ENCODE measurements at places on chromosomes 2 and 18.
A peak's percentile ranks its signal among the peaks of the same experiment; 100 is the strongest.

GRCh38 chr2:3745920-3746319, 42.5 kb downstream of the DCDC2C start:
- DNase-seq, result no peak

- no peak for DNase-seq
Observed at GRCh38 chr2:216181953-216182461, 72.9 kb downstream of the XRCC5 start.

GRCh38 chr2:46091961-46092667, 205.1 kb upstream of the EPAS1 start:
- DNase-seq, result no peak

DNA sequence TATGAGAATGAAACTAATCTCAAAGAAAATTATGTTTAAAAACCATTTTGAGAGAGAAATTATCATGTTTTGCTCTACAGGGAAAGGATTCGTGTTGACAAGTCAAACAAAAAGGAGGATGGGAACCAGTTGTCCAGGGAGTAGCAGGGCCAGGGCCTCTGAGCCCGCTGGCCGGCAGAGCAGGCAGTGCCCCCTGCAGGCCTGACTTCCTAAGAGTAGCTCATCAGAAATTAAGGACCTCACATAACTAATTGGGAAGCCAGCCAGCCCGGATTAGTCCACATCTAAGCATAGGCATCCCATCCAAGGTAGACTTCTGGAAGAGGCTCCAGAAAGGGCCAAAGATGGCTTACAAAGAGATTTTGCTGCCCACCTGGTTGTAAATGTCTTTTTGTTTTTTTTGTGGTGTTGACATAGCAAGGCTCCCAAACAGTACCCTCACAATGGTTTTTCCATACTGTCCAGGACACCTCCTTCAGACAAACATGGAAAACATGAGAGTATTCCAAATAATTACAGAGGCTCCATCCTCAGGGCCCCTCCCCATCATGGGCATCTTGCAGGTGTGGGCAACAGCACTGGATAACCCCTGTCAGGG, 241.2 kb upstream of the TANK start:
- DNase-seq, result no peak

DNA sequence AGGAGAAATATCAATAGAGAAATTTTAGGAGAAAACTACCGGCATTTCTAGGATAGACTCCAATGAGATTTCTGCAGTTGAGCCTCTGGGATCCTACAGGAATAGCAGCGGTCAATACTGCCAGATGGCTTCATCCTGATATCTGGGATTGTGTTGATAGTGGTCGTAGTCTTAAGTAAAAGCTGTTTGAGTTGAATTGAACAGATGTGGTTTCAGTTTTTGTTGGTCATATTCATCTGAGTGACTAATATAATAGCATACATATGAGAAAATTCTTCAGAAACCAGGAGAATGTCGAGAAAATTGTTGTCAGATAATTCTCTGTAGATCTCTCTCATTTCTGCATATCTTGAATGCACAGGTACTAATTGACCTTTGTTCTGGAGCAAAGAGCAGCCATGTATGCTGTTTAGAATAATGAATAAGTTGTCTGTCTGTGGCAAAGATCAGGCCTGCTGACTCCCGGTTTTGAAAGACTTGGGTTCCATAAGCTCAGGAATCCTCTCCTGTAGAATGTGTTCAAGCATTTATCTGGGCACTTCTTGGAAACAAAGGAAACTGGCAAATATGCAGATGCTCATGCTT, 288.1 kb downstream of the TMX3 start:
- no peak for DNase-seq

DNA sequence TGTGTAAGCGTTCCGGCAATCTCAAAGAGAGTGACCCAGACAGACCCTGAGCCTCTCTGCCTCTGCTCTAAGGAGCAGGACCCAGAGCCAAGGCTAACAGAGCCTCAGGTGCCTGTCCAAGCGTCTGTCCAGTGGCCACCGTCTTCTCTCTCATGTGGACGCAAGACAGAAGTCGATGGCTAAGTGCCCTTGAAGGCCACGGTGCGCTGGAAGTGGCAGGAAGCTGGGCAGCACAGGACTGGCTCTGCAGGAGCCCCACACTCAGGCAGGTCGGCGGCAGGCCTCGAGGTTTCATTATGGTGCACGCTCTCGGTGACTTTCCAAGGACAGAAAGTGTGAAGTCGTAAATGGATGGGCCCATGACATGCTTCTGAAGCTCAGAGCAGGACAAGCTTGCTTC, 49.1 kb downstream of the HDAC4 start:
- DNase-seq, result no peak

DNA sequence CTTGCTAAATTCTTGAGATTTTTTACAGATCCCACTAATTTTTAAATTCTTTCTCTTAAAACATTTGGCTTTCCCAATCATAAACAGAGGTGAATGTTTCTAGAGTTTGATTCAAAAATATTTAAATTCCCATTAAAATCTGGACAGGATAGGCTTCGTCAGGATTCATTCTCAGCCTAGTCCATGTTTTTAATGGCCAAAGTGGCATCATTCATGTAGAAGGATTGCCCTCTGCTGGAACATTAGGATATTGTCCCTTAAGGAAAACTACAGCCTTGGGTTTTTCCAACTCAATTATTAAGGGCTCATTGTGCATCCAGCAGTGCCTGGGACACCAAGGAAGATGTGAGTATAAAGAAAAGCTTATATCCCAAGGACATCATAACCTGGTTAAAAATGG, 71.7 kb downstream of the TPGS2 start:
- DNase-seq, result no peak

GRCh38 chr2:27723372-27724144, 48.0 kb upstream of the MRPL33 start:
- DNase-seq, result no peak

- no peak for DNase-seq
Observed at GRCh38 chr18:74654638-74655037, 57.0 kb downstream of the ZNF407 start.

- DNase-seq, result no peak
Observed at GRCh38 chr2:181203412-181203811, 223.0 kb downstream of the UBE2E3 start.

DNA sequence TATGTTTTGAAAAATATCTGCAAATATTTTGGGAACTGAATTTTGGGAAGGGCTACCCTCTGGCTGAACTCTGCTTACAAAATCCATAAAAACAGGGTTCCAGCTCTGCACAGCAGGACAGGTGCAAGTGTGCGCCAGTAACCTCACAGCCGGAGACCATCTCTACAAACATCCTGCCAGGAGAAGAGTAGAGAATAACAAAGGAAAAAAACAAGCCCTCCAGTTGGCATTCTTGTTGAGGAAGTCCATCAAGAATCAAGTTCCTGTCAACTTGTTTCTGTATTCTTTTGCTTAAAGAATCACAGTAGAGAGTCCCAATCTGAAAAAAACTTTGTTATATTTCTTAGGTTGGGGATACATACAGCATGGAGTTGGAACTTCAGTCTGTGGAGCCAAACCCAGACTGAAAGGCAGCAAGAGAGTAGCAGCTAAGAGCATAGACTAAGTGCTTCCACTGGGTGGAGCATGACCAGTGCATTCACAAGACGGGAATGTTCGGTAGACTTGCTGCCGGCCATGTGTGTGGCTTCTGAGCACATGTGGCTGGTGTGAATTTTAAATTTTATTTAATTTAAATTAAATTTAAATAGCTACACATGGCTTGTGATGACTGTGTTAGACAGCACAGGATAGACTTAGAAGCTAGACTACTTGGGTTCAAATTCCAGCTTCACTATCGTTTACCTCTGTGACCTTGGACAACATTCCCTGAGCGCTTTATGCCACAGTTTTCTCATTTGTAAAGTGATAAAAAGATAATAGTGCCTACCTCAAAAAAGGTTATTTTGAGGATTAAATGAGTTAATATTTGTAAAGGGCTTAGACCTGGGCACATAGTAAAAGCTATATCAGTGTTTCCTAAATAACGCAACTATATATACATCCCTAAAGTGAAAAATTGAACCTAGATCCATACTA, 41.9 kb downstream of the SPTBN1 start:
- no peak for DNase-seq

DNA sequence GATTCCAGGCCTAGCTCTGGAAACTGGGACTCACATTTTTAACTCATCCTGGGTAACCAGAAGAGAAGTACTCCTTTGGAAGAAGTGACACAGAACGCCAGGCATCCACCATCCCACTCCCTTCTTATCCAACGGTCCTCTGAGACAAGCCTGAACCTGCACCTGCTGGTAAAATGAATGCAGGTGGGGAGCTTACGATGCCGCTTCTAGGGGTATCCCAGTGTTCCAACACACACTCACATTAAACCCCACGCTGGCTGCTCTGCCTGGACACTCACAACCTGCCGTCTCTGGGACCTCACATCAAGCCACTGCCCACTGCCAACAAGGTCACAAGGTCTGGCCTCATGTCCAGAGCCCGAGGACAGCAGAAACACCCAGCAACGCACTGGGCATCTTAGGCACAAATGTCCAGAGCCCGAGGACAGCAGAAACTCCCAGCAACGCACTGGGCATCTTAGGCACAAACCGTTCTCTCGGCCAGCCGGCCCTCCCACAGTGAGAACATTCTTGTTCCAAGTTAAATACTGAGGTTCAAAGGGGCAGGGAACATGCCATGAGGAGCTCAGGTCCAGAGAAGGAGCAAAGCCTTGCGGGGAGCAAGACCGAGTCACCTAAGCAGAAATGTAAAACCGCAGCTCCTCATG, 9.9 kb downstream of the SLC66A2 start:
- DNase-seq, result peak; percentile 2

DNA sequence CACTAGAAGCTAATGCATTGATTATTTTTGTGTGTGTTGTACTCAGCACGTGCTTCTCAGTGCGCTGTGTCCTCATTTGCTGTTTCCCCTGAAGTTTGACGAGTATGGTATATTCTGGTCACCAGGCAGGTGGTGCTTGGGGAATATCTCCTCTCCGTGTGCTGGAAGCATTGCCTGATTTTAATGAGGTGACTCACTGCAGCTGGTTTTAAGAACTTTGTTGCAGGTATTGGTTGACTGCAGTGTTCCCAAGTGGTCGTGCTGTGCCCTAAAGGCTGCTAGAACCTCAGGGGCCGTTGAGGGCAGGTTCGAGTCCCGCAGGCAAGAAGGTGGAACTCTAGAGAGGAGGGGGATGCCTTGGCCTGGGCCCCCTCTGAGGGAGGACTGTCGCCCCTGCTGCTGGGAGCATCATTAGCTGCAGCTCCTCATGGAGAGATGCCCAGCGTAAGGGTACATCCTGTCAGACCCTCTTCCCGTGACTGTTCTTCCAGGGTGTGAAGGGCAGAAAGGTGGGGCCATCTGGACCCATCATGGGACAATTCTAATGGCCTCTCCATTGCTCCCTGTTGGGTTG, 82.6 kb downstream of the AGAP1 start:
- no peak for DNase-seq

GRCh38 chr2:167181134-167181533, 292.9 kb downstream of the XIRP2 start:
- DNase-seq, result no peak

DNA sequence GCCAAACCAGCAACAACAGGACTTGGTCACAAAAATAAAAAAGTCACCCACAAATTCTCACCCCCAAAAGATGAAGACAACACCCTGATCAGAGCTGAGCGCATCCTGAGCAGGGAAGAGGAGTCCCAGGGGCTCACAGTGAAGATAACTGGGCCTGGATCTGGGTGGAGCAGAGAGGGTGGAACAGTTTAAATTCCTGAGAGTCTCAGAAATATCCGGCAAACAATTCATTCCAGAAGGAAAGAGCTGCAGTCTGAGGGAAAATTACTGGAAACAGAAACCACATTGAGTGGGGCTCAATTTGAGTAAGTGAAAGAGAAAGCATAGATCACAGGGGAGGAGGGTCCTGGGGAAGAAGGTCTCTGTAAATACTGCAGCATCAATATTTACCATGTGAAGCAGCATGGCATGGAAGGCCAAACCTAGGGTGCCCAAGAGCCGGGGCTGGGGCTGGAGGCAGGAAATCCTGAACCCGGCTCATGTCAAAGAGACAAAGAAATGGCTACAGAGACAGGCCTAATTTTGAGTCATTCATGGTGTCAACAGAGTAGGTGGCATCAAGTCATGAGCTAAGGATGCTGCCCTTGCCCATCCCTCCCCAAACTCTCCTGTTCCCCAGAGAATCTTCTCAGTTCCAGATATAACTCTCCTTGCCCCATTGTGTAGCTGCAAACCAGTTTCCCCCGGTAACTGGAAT, 61.4 kb upstream of the ZBTB7C start:
- DNase-seq, result no peak

- no peak for DNase-seq
Observed at GRCh38 chr2:11617984-11618707, 51.8 kb downstream of the NTSR2 start.

- no peak for DNase-seq
Observed at GRCh38 chr2:222711315-222711940, 40.0 kb downstream of the MOGAT1 start.

GRCh38 chr2:10079870-10080535, at the start of gene CYS1:
CYS1 (minus strand) TSS chr2:10080411; CDS start chr2:10080223, 188 bp downstream.
- no peak for DNase-seq

DNA sequence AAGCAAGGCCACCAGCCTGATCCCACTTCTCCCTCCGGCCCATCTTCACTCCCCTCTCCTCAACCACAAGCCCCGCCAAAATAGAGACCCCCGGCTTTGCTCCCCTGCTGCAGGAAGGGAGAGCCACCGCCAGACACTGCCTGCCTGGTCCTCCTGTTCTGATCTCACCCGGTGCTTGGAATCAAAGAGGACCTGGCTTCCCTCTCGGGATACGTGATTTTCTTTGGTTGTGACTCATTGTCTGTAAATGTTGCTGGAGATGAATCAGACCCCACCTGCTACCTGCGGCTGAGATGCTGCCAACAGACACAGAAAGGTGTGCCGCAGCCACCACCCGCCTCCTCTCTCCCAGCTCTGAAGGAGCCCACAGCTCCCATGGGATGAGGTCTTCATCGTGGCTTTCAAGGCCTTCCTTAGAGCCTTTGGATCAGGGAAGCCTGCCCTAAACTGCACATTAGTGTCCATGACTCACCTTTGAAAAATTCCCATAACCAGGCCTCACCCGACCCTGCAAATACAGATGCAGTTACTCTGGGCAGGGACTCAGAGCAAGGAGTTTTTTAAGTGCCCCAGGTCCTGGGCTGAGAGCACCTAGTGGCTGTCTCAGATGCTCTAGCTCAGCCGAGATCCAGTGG, 79.4 kb upstream of the ZNF532 start:
- no peak for DNase-seq

GRCh38 chr2:119025762-119026351, 83.9 kb downstream of the MARCO start:
- DNase-seq, result peak; percentile 12

DNA sequence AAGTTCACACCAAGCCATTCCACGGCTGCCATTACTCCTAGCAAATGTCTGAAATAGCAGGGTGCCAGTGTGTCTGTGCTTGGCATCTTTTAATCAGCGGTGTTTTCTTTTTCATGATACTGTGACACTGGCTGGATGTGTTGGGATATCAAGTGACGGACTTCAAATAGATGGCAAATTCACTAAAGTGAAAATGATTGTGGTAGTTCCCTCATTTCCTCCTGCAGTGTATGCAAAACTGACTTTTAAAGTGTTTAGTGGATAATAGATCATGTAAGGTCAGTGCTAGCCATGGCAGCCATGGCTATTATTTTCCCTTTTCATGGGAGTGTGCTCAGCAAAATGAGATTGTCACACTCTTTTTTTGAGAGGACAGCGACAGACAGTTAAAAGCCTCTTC, 261.5 kb upstream of the SIX3 start:
- no peak for DNase-seq

- DNase-seq, result no peak
Observed at GRCh38 chr2:5070257-5070656, 621.9 kb upstream of the SOX11 start.
